Dermis blood vessel endothelial cell (primary cell): ENCODE measurements at places on chromosomes 6 and 20. TPM values are rescaled to one million over a fixed set of nuclear protein-coding genes. Genes with fewer than 3 reads are reported as not detected.

MUCL3 gene
- total RNA-seq, result not detected in 2 replicates

CPNE5 gene
- 12.9 and 14.0 TPM in 2 replicates for total RNA-seq

GRCh38 chr6:137892271-137892708, 25.2 kb downstream of the TNFAIP3 start:
- no peak for DNase-seq

DNA sequence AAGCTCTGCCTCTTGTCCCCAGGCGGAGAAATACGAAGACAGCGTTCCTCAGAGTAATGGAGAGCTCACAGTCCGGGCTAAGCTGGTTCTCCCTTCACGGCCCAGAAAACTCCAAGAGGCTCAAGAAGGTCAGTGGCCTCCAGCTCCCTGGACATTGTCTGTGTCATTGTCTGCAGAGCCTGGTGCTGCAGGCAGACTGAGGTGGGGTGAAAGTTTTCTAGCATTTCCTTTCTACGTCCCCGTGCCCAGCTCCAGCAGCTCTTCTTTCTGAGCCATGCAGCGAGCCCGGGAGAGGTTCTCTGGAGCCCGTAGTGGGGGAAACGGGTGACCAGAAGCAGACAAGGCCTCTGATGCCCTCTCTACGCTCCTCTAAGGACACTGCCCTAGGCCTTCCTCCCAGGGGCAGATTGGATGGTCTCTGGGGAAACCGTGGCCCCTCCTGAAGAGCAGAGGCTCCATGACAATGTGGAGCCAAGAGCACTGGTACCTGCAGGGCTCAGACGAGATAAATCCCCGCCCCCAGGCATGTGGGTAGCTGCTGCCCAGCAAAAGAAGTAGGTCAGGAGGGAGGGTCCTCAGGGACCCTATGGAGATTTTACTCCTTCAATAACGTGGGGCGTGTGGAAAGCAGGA, 58.4 kb downstream of the EZR start:
- no peak for DNase-seq

- DNase-seq, result no peak
These were observed 23.1 kb downstream of the USP45 start for GRCh38 chr6:99492092-99492491.

C4A gene
- 1.5 and 2.2 TPM in 2 replicates for total RNA-seq
